Iris pigment epithelial cell (primary cell): ENCODE measurements at places on chromosomes 1 and 21.
A peak's percentile ranks its signal among the peaks of the same experiment; 100 is the strongest.

GRCh38 chr1:116298746-116299145 lies 74.3 kb upstream of the ATP1A1 start:
- no peak for DNase-seq

DNA sequence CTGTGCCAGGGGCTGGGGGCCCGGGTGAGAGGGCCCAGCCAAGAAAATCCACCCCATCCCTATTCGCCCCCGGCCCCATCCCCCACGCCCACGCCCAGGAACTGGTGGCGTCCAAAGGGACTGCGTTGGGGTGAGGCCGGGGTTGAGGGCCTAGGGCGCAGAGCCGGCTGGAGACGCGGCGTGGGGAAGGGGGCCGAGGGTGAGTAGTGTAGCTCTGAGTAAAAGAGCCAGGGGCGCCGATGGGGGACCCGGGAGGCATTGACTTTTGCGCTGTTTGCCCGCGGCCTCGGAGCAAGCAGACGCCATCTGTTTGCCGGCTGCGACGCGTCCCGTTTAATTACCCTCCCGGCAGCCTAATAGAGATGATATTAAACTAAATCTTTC lies 3.5 kb upstream of the DMRTA2 start:
- DNase-seq, result no peak

- no peak for DNase-seq
Observed at GRCh38 chr1:91502672-91503184, 2.1 kb downstream of the CDC7 start.

- DNase-seq, result no peak
Observed at GRCh38 chr1:171180670-171181069, 4.4 kb upstream of the FMO2 start.

DNA sequence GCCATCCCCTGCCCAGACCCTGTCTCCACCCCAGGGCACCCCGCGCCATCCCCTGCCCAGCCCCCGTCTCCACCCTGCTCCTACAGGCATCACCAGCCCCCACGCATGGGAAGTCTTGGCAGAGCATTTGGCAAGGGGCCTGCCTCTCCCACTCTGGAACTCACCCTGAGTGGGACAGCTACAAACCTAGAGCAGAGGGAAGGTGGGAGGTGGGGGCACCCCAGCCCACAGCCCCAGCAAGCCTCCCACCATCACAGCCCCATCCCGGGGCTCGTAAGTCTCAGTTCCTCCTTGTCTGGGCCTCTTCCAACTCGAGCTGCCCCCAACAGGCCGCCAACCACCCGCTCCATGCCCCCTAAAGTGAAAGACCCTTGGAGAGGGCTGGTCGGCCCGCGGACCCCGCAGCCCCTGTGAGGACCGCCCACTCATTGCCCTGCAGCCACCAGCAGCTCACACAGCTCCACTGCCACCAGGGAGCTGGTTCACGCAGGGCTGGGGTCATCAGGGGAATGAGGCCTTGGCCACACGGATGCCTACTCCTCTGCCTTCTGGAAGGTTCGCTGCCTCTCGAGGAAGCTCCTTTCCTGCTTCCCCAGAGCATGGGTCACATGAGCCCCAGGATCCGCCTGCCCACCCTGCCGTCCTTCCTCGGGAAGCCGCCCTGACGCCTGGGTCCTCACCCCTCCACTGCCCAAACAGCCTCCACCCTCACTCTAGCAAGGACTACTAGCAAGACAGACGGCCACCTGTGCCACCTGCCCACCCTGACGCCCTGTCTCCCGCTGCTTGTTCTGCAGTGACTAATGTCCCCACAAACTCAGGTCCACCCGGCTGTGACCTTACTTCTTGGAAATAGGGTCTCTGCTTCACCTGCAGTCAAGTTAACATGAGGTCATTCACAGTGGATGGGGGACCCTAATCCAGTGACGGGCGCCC lies 14.4 kb downstream of the MEGF6 start:
- no peak for DNase-seq

GRCh38 chr1:160925652-160926244 lies 28.9 kb downstream of the ITLN2 start:
- DNase-seq, result peak; percentile 23

DNA sequence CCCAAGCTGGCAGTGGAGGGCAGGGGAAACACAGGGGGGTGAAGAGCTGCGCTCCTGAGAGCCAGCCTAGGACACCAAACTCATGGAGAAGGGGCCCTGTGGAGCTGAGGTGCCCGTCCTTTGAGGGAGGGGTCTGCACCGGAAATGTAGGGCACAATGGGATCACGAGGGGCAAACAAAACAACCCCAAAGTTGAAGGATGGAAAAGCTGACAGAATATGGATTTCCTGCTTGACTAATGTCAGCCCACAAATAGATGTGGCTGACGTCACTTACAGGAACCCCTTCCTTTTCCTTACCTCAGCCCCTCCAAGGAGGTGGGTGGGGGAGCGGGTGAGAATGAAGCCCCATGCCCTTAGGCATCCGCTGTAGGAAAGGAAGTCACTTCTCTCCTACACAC lies 110.9 kb downstream of the KCNN3 start:
- no peak for DNase-seq
